ENCODE measurements at places on chromosomes 16 and 17. TPM values are rescaled to one million over a fixed set of nuclear protein-coding genes. Genes with fewer than 3 reads are reported as not detected.

SECTM1 gene
- 0.56 TPM for total RNA-seq

SULT1A1 gene
- 23.6 TPM for total RNA-seq

ZNF689 gene
- 19.5 TPM for total RNA-seq

DOC2A gene
- total RNA-seq = 7.2 TPM

PGP gene
- total RNA-seq = 43.2 TPM

TEKT3 gene
- 0.12 TPM for total RNA-seq

- no peaks in the 10 kb centered on the region for H3K36me3 ChIP-seq
- no peak for DNase-seq
- H3K27me3 ChIP-seq = no peaks in the 10 kb centered on the region
- peak overlapping the region; percentile 94 for H3K27ac ChIP-seq
- peaks cover 45% of the 10 kb centered on the region for H3K4me1 ChIP-seq
- H3K4me3 ChIP-seq = no peak overlapping the region
These were observed 77.8 kb downstream of the WWP2 start for GRCh38 chr16:69839798-69840409.

DNA sequence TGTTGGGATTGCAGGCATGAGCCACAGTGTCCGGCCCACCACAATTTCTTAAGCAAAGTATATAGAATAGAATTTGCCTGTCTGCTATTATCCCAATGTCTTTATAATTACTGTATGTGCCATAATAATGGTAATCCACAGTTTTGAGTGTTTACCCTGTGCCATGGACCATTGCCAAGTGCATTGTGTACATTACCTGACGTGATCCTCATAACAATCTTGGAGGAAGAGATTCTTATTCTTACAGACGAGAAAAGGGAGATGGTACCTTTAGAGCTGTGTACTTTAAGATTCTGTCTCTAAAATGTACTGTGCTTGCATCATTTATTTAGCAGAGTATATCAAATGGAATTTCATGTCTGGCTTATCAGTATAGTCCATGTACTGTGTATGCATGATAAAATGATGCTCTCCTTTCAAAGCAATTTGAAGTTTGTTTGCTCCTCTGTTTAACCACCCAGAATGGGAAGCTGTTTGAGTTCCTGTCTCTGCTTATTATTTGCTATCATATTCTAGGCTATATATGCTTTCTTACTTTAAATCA, 13.8 kb upstream of the CDR2 start:
- H3K4me1 ChIP-seq = no peaks in the 10 kb centered on the region
- H3K36me3 ChIP-seq = no peaks in the 10 kb centered on the region
- no peak overlapping the region for H3K27ac ChIP-seq
- H3K4me3 ChIP-seq = no peak overlapping the region

DNA sequence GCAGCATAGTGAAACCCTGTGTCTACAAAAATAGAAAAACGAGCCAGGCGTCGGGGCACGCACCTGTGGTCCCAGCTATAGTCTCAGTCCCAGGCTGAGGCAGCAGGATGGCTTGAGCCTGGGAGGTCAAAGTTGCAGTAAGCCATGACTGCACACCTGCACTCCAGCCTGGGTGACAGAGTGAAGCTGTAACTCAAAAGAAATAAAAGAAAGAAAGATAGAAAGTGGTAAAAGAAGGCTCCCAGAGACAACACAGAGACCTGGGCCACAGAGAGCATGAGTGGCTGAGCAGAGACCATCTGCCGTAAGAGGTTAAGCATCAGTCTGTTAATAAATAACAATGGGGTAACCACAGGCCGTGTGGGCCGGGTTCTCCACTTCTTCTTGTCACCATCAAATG, 15.3 kb upstream of the HEXD start:
- no peak overlapping the region for H3K27ac ChIP-seq
- H3K36me3 ChIP-seq = no peaks in the 10 kb centered on the region
- H3K4me3 ChIP-seq = no peak overlapping the region
- H3K4me1 ChIP-seq = peaks cover under 1% of the 10 kb centered on the region

GRCh38 chr17:76791053-76791980, 53.4 kb downstream of the MFSD11 start:
- H3K27me3 ChIP-seq = no peaks in the 10 kb centered on the region
- peak overlapping the region; percentile 43 for H3K27ac ChIP-seq
- H3K4me3 ChIP-seq = no peak overlapping the region

GRCh38 chr17:59508999-59509625, 56.3 kb upstream of the DHX40 start:
- H3K27ac ChIP-seq = no peak overlapping the region
- no peak overlapping the region for H3K4me3 ChIP-seq
- H3K36me3 ChIP-seq = no peaks in the 10 kb centered on the region
- no peaks in the 10 kb centered on the region for H3K27me3 ChIP-seq
- DNase-seq = no peak

DNA sequence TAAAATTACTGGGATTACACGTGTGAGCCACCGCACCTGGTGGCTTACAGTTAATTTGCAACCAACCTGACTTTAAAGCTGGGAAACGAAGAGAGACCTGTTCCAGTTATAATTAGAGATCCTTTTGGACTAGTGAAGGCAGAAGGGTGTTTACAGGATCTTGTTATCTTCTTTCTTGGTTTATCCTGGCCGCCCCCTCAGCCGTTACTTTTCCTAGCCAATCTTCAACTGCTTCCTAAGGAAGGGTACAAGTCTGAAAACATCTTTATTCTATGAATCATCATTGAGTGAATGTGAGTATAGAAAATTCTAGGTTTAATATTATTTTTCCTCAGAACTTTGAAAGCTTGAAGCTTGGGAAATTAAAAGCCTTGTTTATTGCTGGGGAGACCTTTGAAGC, 286.5 kb downstream of the SLC39A11 start:
- no peak overlapping the region for H3K4me3 ChIP-seq
- H3K4me1 ChIP-seq = no peaks in the 10 kb centered on the region
- H3K36me3 ChIP-seq = no peaks in the 10 kb centered on the region
- no peak overlapping the region for H3K27ac ChIP-seq
- H3K27me3 ChIP-seq = no peaks in the 10 kb centered on the region
- no peak for DNase-seq

DNA sequence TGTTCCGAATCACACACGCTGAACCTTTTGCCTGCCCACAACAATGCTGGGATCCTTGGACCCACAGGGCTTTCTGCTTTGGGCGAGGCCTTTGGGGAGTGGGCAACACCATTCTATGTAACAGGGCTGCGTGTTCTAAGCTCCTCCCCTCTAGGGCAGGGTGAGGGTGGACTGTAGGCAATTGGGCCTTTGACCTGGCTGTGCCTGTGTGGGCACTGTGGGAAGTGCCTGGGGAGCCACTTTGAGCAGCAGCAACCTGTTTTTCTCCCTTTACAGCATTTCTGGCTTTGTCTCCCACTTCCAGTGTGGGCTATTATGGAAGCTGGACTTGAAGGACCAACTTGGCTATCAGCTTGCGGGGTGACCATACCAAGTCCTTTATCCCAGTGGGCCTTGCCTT, 128.9 kb upstream of the WSCD1 start:
- H3K36me3 ChIP-seq = no peaks in the 10 kb centered on the region
- no peak overlapping the region for H3K27ac ChIP-seq
- DNase-seq = no peak
- peaks cover 9% of the 10 kb centered on the region for H3K4me1 ChIP-seq

DNA sequence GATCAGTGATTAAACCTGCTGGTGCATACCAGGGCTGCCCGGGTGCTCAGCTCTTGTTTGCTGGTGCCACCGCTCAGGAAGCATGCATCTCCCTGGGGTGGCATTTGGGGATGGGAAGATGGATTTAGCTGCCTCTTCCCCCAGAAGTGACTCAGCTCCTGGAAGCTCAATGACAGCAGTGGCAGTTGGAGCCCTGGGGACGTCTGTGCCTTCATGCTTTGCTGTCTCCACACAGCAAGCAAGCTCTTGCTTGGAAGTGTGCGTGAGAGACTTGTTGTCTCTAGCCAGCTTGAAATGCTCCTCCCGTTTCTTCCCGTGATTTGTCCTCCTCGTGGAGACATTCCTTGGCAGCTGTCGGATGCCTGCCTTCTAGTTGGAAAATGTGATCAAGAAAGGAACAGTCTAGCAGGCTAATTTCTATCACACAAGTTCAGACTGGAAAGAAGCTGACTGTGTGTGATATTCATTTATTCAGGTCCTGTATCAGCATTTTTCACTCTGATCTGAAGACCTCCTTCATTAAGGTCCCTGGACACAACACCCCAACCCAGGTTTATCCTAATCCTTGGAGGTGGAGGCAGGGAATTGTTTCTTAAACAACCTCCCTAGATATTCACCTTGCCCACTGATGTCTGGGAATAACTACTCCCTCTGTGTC, 73.0 kb downstream of the BMERB1 start:
- H3K4me3 ChIP-seq = no peak overlapping the region
- no peaks in the 10 kb centered on the region for H3K27me3 ChIP-seq
- H3K36me3 ChIP-seq = no peaks in the 10 kb centered on the region
- no peaks in the 10 kb centered on the region for H3K4me1 ChIP-seq
- DNase-seq = peak; percentile 50

GRCh38 chr17:50355701-50356341, 9.9 kb downstream of the XYLT2 start:
- no peak overlapping the region for H3K4me3 ChIP-seq
- H3K27me3 ChIP-seq = no peaks in the 10 kb centered on the region
- no peaks in the 10 kb centered on the region for H3K4me1 ChIP-seq
- no peak overlapping the region for H3K27ac ChIP-seq
- H3K36me3 ChIP-seq = peaks cover 39% of the 10 kb centered on the region

DNA sequence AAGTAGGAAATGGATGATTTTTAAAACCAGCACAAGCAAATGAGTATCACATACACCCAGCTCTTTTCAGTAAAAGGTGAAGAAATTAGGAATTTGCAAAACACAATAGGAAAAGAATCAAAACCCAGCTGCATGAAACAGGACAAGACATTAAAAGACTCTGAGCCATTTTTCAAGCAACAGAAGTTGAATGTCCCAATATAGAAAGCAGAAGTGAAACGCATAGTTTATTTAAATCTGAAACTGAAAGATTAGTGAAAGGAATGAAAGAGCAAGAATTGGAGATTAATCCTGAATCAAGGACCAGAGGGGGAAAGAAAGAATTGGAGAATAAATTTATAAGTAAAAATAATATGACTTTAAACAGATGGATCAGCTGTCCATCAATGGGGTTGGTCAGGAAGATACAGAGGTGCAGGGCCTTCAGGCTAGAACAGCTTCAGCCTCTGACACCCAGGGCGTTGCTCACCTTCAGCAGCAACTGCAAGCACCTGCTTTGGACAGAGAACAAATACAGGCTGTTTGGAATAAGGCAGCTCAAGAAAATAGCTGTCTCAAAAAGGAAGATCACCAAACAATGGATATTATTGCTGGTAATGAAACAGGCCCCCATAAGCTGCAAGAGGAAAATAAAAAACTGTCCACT, 3.9 kb upstream of the ARHGAP17 start:
- DNase-seq = no peak
- H3K4me3 ChIP-seq = no peak overlapping the region
- H3K36me3 ChIP-seq = no peaks in the 10 kb centered on the region
- no peaks in the 10 kb centered on the region for H3K4me1 ChIP-seq

GRCh38 chr17:28948342-28948741, 3.0 kb downstream of the PHF12 start:
- no peak for DNase-seq
- H3K27ac ChIP-seq = peak overlapping the region; percentile 90
- H3K27me3 ChIP-seq = no peaks in the 10 kb centered on the region
- peak overlapping the region; percentile 90 for H3K4me3 ChIP-seq

All from cardiac muscle cell (in vitro differentiated cells and primary cell).